ENCODE measurements at places on chromosomes 12 and 14.

DNA sequence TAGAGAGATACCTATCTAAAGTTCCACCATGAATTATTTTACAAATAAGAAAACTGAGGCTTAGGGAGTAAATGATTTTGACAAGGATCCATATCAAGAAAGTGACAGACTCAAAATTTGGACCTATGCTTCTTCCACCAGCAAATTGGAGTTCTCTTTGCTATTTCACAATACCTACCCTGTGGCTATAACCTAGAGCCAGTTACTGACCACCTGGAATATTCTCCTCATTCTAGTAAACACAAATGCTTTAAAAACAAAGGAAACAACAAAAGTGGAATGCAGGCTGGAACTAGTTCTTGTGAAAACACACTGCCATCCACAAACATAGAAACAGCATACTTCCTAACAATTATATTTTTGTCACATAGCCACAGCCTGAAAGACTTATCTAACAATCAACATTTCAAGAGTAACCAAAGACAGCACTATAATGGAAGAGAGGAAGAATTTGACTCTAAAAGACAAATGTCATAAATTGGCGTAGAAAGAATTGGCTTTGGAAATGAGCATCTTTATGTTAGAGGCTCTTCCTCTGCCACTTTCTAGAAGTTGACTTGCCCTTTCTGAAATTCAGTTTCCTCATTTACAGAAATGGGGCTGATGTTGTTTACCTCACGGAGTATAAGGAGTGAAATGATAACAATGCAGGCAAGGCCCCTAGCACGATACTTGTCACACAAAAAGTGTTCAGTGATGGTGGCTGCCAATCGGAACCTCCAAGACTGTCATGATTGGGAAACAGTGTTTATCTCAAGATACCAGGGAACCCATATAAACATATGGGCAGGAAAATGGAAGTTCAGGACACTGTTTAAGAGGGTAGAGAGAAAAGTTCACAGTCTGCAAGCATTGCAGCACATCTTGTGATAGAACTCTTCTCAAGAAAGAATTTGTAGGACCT lies 138.6 kb upstream of the LGR5 start:
- no peak for DNase-seq

GRCh38 chr12:91633734-91634357 lies 451.2 kb upstream of the DCN start:
- no peak for DNase-seq

GRCh38 chr12:124006085-124006845 lies 33.2 kb downstream of the ZNF664 start:
- no peak for DNase-seq

DNA sequence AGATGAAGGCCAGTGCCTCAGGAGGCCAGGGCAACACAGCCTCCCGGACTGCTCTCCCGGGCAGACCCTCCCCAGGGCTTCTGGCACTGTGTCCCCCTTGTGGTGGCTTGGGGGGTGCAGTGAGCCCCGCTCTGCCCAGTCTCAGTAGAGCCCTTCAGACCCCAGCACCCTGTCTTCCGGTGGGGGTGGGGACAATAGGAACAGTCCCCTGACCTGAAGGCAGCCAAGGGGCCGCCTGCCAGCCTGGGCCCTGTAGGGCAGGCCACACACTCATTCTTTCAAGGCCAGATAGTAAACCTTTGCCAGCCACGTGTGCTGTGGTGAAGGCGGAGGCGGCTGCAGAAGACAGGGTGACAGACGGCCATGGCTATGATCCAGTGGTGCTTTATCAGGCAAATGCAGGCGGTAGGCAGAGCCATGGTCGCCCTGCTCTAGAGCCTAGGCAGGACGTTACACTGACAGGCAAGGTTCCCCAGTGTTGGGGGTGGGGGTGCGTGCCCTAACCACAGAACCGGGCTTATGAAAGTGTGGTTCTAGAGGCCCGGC lies 15.0 kb downstream of the ZFYVE21 start:
- DNase-seq = no peak

GRCh38 chr12:51910168-51910567 lies 2.9 kb downstream of the ACVRL1 start:
- no peak for DNase-seq

DNA sequence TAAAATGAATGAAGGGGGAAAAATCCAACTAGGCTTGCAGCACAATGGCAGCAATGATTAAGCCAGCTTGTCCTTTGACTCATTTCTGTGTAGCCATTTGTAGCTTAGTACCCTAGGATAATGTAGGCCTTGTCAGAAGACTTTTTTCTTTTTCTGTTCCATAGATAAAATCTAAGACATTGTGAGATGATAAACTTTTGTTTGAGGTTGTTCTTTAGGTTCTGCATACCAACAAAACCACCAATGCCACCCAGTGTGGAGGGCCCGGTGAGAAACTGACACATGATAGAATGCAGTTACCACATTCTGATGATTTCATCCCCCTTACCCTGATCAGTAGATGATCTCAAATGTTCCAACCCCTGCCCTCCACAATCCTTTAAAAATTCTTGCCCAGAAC lies 6.6 kb upstream of the KLRD1 start:
- DNase-seq = no peak

DNA sequence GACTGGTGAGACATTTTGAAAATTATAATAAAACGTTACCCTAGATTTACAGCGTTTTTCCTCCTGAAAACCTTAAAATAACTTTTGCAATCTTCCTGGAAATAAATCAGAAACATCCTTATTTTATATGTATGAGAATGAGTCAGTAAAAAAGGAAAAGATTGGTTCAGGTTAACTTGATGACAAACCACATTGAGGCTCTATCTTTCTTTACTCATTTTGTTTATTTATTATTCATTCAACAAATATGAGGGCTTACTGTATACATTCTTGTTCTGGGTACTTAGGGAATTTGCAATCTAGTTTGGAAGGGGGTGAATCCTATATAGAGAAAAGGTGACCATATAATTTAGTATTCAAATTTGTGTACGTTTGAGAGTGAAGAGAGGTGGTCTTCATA lies 156.6 kb downstream of the UNC79 start:
- DNase-seq = no peak

Measured in T-helper 9 cell (primary cell).